ENCODE measurements at places on chromosomes 16 and 17.

DNA sequence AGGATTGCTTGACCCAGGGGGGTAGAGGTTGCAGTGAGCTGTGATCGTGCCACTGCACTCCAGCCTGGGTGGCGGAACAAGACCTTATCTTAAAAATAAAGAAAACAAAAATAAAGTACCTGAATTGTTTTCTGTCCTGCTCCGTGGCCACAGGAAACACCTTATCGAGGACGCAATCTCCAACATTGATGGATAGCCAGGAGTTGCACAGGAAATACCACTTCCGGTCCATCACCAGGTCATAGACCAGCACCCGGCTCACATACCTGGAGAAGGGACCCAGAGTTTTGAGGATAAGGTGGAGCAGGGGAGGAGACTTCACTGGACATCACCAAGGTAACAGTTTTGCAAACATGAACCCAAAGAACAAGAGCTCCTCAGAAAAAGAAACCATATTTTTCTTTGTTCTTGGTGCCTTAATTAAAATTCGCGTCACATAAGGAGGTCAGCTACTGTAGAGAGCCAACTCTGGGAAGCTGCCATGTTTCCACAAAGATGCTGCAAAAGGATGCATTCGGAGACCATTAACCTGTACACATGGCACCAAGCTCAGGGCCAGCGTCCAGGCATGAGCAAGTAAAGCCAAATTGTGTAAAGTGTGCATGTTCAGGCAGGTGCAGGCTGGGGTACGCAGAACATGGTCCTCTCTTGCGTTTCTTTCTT is 55.6 kb upstream of the GCSH start:
- no peak for DNase-seq

DNA sequence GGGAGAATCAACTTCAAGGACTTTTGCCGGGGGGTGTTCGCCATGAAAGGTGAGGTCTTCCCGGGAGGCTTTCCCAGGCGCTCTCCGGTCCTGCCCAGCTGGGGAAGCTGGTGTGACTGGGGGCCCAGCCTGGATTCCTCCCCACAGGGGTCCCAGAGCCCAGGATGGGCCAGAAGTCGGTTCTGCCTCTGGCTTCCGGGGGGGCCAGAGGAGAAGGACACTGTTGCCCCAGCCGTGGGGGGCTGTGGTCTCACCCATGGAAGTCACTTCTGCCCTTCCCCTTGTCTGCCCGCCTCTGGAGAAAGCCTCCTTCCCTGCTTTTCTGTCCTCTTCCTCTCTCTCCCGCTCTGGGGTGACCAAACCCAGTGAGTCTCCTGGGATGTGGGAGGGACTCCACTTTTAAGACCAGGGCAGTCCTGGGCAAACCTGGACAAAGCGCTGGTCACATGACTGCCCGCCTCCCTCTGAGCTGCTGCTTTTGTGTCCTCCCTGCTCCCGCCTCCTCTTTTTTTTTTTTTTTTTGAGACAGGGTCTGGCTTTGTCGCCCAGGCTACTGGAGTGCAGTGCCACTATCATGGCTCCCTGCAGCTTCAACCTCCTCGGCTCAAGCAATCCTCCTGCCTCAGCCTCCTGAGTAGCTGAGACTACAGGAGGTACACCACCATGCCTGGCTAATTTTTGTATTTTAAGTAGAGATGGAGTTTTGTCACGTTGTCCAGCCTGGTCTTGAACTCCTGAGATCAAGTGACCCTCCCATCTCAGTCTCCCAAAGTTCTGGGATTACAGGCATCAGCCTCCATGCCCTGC is 40.6 kb downstream of the RAB11FIP4 start:
- no peak for DNase-seq

- no peak for DNase-seq
Measured at GRCh38 chr17:81491181-81491581, 21.4 kb downstream of the ACTG1 start.

DNA sequence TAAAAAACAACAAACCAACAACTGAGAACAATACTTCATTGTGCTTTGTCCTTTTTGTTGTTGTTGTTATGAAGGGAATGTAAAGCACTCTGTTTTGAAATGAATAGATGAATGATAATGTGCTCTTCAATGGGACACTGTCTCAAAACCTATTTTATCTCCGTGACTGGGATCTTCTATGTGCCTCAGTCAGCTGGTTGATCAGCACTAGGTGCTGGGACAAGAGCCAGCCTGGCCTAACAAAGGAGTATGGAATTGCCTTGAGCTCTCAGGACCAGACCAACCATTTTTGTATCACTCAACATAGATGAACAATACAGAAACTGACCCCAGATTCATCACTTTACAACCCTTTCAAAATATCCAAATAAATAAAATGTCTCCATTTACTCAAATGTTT is 440.2 kb downstream of the KCNJ2 start:
- no peak for DNase-seq

DNA sequence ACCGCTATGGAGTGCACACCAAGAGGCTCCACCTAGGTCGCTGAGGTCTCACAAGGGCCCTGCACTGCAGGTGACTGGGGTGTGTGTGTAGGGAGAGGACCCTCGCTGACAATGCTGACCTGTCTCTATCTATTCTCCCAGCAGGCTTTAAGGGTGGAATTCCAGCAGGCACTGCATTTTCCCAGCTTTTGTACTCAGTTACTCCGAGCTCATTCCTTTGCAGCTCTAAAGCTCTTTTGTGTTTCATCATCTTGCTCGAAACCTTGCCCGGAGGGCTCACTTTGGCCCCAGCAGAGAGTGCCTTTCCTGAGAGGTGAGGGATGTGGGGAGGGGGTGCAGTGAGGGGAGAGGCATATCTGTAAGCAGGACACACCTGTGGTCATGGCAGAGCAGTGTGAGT is 39.3 kb downstream of the SMPD3 start:
- no peak for DNase-seq

DNA sequence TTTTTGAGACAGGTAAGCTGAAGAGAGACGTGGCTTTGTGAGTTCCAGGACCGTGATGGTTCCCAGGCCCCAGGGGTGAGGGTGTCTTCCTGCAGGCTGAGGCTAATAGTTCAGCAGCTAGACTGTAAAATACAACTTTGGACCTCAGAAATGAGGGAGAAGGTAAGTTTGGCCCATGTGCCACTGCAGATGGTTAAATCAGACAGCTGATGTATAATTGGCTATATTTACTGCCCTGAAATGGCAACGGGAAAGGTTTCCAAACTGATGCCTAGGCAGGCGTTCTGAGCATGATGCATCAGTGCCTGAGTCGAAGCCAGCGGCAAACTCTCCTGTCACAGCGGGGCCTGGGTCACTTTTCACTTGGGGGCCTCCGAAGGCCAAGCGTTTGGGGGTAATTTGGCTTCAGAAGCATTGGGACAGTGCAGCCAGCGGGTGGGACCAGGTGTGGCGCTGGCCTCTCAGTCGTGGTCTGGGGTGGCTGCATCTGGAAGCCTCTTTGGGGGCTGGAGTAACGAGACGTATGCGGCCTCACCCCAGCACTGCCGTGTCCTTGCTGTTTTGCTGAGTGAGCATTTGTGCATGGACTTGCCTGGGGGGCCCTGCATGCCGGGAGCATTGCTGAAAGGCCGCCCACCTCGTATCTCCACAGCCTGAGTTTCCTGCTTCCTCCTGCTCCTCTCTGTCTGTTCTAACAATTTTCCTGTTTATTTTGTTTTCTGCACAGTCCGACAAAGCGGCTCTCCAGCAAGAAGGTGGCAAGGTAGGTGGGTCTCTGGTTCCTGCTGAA is 31.2 kb upstream of the CAPN15 start:
- DNase-seq: no peak

DNA sequence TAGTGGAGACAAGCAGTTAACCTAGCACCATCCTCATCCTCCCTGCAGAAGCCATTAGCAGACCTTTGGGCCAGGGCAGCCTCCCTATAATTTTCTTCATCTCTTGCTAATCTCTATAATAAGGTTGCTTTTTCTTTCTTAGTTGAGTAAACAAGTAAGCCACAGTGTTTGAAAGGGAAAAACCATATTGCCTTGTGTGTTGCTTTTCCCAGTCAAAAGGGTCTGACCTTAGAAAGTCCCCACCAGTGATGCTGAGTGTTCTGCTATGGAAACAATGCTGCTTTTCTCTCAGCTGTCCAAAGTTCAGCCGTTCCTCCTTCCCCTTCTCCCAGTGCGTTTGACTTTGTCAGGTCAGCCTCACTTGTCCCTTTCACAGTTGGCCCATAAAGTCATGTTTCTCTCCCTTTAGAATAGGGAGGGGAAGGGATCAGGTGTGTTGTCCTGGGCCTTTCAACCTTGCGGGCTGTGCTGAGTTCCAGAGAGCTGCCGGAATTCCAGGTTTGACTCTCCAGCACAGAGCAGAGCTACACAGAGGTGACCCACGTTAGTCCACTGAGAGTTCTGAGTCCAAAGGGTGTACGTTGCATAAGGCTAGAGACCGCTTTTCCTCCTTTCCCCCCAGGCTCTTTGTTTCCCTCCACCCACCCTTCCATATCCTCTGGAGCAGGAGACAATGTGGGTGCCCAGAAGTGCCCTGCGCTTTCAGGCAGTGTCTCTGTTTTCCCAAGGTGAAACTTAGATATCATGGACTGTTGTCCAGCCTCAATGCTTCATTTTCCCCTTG is 15.9 kb upstream of the CLEC18C start:
- DNase-seq: peak; percentile 18

DNA sequence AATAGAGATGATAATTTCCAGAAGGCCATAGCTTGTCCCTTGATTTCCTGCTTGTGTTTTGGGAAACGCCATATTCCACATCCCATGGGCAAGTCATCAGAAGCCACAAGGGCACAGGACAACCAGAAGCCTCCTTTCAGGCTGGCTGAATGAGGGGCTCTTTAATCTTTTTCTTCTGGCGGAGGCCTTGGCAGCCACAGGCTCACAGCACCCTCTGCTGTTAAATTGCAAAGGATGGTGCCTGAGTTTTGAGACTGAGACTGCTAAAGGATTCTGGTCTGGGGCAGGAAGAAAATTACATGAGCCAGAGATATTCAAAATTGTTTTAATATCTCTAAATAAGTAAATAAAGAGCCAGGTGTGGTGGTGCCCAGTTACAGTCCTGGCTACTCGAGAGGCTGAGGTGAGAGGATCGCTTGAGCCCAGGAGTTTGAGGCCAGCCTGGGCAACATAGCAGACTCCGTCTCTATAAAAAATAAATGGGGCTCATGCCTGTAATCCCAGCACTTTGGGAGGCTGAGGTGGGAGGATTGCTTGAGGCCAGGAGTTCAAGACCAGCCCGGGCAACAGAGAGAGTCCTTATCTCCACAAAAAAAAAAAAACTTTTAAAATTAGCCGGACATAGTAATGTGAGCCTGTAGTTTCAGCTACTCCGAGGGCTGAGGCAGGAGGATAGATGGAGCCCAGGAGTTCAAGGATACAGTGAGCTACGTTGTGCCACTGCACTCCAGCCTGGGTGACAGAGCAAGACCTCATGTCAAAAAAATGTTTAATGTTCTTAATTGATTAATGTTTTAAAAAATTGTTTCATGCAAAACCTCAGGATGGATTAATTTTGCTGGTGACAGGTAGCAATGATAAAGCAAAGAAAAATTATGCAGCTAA is 26.3 kb downstream of the AARSD1 start:
- peak; percentile 83 for DNase-seq

GRCh38 chr16:70490261-70490660 is 33.1 kb downstream of the COG4 start:
- no peak for DNase-seq

DNA sequence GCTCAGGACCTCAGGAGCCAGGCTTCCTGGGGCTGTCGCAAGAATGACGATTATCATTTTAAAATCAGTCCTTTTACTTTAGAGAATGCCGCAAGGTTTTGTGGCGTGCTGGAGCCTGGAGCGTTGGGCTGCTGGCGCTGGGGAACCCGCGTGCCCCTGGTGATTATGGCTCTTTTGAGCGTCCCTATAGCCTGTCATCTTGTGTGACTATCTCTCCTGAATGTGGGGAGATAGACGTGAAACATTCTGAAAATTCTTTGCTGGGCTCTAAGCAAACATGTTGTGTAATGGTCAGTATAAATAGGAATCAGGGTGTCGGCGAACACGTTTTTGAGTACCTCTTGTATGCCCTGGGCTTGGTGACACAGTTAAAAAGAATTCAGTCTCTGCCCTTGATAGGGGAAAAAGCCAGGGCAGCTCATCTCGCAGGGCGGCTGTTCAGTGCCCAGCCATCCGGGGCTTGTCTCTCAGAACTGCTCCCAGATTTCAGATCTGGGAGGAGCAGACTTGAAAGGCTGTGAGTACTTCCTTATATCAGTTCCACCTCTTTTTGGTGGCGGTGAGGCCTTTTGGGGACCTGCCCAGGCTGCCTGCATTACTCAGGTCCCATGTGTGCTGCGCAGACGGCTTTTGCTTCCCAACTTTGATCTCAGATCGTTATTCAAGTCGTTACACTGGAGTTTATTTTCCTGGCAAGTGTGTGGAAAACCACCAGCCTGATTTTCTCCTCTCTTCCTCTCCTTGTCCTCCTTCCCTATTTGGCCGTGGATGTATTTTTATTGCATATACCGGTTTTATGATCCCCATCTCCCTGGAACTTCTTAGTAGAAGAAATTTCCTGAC is 973 bp downstream of the SLC7A6 start:
- DNase-seq: peak; percentile 79

- no peak for DNase-seq
Measured at GRCh38 chr17:27453471-27453870, 2.8 kb upstream of the KSR1 start.

DNA sequence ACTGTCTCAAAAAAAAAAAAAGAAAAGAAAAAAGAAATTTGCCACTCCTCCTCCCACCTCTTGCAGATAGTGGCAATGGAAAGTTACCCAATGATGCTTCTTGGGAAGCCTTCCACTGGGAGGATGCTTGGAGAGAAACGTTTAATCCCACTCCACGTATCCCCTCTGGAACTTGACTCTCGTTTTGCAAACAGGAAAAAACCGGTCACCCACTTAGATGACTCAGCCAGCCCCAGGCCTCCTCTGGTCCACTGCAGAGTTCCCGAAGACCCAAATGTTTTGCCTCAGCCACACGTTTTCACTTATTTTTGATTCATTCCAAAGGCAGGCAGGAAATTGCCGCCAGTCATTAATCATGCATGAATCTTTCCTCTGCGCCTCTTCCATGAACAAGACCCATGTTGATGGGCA is 9.3 kb upstream of the TNFRSF17 start:
- peak; percentile 92 for DNase-seq

- DNase-seq: peak; percentile 92
Measured at GRCh38 chr16:88650749-88651275, at the start of gene CYBA. Gene CYBA, minus strand, starts transcription at chr16:88651053. Its CDS starts 40 bp downstream, at chr16:88651013.

DNA sequence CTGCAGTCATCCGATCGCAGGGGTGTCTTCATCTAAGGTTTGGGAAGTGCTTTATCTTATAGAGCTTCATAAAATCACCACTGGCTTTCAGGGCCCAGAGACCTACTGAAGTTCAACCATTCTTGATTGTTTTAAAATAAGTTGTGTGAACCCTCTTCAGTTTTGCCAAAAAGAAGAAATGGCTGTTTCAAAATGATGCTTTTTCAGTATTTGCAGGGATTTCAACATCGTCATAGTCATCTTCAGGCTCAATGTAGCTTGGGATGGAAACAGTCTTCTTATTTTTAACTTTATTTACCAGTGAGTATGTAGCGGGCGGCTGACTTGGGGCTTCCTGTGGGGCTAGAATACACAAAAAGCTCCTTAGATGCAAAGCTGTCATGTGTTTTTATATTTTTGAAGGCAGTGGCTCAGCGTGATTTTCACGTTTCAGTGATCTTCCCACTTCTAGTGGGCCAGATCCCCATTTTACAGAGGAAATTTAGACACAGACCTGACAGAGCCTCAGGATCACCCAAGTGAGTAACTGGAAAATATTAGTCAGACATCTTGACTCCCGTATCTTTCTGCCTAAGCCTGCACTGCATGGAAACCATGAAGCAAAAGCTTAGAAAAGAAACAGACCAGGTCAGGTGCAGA is 19.1 kb upstream of the ZNF594 start:
- DNase-seq: no peak
